Activated CD8-positive, alpha-beta T cell treated with anti-CD3 and anti-CD28 coated beads, Interleukin-2, amount 10 ng/mL, durations not matched to agents 7 days and 5 days (primary cell): ENCODE measurements at places on chromosomes 4 and X.

- DNase-seq, result no peak
These were observed 16.8 kb downstream of the ARHGAP6 start for GRCh38 chrX:11648705-11649519.

DNA sequence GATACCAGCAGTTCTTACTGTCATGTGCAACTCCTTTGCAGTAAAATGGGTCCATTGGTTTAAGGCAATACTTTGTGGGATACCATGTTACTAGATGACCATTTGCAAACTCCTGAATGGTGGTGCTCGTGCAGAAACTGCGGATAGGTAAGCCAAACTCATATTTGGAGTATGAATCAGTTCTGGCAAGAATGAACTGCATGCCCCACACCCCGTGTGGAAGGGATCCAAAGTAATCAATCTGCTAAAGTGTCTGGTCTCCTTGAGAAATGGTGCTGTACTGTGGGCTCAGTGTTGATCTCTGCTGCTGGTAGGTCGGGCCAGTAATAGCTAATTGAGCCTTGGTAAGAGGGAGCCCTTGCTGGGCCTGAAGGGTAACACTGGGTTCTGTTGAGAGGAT lies 4.2 kb upstream of the TAB3 start:
- no peak for DNase-seq

GRCh38 chrX:1599791-1600405 lies 8.5 kb downstream of the AKAP17A start:
- DNase-seq, result no peak

DNA sequence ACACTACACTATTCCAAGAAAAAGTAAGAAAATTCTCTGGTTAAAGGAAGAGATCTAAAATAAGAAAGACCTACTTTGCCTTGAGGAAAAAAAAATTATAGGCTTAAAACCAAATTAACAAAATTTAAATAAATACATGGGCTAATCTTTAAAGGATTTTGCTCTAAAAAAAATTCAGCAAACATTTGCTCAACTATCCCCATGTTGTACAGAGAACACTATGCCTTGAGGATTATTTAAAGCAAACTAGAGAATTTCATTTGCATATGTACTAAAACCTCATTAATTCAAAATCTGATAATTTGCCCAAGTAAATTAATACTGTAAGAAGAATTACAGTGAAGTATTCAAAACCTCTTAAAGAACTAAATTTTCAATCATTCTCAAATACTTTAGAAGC lies 71.6 kb upstream of the KCNIP4 start:
- no peak for DNase-seq

DNA sequence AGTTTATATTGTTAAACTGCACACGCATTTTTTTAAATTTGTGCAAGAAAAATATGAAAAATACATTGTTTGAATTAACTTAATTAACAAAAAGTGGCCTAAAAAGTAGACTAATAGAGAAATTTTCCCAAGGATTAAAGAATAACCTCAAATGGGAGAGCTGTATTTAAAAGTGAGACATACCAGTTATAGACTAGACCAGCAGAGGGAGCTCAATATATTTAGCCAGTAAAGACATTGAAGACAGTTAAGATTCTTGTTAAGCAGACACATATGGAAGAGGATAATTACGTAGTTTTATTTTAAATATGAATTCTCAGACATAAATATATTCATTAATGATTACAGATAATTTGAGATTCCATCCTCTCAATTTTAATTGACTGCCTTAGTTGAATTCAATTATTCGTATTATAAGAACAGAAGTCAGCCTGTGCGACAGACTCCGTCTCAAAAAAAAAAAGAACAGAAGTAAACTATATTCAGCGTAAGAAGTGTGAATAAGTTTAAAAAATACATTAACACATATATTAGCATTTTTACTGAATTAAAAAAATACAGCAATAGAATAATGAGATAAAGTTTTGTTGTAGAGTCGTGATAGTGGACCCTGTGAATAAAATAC lies 64.8 kb downstream of the GLRA3 start:
- no peak for DNase-seq

DNA sequence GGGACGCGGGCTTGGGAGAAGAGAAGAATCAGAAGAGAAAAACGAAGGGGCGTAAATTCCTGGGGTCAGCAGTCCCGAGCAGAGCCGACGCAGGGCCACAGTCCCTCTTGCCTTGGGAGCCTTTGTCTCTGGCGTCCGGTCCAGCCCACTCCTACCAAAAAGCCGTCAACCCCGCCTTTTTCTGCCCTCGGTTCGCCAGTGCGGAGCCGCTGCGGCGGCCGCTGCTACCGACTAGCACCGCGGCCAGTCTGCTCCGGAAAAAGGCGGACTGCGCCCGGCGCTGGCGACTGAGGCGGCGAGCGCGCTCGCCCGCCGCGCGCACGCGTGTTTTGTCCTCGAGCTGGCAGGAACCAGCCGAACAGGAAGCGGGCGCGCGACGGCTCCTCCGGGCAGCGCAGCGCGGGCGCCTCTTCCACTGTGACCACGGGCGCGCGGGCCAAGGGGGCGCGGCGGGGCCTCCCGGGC lies 502 bp downstream of the HNRNPDL start:
- peak; percentile 81 for DNase-seq

GRCh38 chr4:108916638-108917037 lies 153.8 kb upstream of the ETNPPL start:
- no peak for DNase-seq

DNA sequence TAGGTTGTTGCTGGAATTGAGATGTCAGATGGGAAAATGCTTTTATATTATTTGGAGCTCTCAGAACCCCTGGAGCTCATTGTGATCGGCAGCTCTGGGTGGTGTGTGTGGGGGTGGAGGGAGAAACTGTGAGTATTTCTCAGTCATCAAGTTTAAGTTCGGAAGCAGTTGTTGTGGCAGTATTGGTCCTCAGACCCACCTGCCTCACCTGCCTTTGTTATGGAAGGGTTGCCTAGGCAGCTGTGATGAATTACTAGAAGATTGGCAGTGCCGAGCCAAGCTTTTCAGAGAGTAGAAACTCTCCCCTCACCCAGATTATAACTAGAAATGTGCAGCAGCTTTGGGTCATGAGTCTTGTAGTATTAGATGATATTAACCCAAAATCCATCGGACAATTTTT lies 9.5 kb downstream of the IGSF1 start:
- DNase-seq, result no peak

GRCh38 chrX:72306851-72307645 lies 1.3 kb upstream of the CITED1 start:
- peak; percentile 20 for DNase-seq

DNA sequence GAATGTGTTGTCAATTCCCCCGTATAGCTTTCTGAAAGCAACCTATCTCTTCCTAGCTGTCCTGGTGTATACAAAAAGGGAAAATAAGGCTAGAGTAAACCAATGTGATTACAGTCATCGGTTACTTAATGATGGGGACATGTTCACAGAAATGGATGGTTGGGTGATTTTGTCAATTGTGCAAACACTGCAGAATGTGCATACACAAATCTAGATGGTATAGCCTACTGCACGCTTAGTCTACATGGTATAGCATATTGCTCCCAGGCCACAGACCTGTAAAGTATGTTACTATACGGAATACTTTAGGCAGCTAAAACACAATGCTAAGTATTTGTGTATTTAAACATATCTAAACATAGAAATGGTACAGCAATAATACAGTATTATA lies 5.1 kb downstream of the DTHD1 start:
- DNase-seq, result no peak

- no peak for DNase-seq
These were observed 32.2 kb downstream of the UNC5C start for GRCh38 chr4:95516528-95517017.

DNA sequence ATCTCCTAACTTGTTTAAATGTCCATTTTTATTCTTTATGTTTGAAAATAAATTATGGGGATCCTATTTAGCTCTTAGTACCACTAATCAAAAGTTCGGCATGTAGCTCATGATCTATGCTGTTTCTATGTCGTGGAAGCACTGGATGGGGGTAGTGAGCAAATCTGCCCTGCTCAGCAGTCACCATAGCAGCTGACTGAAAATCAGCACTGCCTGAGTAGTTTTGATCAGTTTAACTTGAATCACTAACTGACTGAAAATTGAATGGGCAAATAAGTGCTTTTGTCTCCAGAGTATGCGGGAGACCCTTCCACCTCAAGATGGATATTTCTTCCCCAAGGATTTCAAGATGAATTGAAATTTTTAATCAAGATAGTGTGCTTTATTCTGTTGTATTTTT lies 27.6 kb downstream of the NUDT6 start:
- DNase-seq, result no peak

DNA sequence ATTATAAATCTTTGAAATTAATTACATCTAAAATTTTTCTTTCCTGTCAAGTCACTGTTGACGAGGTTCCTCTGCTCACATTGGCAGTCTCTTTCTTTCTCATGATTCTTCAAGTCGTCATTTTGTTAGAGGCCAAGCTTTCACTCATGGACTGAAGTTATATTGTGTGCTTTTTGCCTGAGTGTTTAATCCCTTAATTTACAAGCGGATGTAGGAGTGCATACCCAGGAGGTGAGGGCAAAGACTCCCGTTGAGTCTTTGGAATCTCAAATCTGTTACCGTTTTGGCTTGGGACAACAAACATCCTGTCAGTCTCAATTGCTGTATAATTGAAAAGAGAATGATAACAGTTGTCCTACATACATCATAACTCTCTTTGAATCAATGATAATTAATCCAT lies 345.0 kb downstream of the TRIML1 start:
- DNase-seq, result no peak

DNA sequence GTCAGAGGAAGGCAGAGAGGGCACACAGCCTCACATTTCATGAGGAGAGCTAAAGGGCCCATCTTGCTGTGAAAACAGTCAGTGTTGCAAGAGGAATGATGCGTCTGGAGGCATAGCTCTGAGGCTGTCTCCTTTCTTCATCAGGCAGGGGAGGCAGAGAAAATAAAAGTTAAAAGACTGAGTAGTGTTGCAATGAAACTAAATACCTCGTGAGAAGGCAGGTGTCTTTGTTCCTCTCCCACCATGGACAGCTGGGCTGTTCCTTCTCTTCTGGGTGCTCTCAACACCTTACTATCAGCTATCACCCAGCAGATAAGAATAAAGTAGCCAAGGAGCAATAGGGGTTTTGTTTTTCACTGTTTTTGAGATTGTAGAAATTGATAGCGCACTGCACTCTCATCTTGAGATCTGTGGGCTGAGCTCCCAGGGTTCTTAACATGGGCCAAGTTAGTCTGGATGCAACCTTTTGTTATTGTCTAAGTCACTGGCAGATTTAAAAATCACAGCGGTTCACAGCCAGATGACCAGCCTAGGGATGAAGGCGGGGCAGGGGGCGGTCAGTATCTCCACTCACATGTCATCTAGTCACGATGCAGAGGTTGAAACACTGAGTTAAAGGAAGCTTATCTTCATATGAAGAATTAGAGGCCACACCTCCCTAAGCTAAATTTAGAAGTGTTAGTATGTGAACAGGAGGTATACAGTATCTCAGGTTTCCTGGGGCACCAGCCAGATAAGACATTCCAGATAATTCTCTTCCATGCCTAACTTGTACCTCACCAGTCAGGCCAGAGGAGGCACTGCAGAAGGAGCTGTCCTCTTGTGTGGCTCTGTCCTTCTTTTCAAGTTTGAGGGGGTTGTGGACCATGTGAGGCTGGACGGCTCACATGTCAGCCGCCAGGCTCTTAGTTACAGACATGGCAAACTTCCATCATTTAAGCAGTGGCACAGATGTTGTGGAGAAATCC lies 36.9 kb downstream of the PARM1 start:
- no peak for DNase-seq

DNA sequence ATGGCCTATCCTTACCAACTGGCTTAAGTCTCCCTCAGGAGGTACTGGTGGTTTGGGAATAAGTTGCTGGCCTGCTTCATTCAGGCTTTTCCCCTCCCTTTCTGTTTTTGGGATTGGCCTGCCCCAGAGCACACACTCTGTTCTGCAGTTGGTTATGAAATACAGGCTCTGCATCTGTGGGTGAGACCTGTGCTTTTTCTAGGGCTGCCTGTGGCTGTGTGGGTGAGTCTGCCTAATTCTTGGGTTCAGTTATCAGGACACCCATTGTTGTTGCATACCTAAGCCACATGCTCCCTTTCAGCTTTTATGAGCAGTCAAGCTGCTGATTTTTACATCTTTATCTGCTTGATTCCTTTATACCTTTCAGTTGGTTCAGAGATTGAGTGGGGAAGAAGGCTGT lies 19.0 kb upstream of the CWH43 start:
- no peak for DNase-seq

DNA sequence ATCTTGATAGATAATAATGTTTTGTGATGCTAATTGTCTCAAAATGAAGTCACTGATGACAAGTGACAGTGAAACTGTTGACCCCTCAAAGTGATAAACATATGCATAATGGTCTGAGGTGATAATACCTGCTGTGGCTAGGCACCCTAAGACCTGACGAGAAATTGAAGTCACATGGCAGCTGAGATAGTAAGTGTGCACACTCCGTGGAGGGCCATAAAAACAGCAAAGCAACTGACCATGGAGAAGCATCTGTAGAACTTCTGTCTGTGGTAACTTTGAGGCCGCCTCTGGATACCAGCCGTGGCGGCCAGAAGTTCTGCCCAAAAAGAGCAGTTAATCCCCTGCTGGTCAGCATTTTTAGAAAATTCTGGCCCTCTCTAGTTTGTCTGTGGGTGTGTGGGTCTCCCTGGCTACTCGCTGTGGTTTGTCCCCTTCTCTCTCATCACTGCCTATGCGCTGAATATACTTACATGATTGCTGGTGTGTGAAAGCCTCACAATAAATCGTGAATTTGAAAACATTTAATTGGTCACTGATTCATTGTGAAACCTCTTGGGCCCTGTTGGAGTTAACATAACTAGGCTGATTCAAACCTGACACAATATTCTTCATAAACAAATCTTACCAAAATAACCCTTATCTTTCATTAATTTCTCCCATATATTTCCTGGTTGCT lies 50.6 kb downstream of the CCDC149 start:
- DNase-seq, result no peak

- no peak for DNase-seq
These were observed 46.2 kb downstream of the PDS5A start for GRCh38 chr4:39931441-39931901.

DNA sequence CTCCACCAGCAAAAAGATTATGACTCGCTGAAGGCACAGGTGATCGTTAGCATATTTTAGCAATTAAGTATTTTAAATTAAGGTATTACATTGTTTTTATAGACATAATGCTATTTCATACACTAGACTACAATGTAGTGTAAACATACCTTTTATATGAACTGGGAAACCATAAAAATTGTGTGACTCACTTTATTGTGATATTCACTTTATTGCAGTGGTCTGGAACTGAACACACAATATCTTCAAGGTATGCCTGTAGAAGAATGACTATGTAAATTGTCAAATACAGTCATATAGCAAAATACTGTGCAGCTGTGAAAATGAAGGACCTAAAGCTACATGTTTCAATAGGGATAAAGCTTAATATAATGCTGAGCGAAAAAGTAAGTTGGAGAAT lies 26.6 kb upstream of the MAML3 start:
- DNase-seq, result no peak

- no peak for DNase-seq
These were observed 64.6 kb downstream of the KDM6A start for GRCh38 chrX:44937606-44938005.

DNA sequence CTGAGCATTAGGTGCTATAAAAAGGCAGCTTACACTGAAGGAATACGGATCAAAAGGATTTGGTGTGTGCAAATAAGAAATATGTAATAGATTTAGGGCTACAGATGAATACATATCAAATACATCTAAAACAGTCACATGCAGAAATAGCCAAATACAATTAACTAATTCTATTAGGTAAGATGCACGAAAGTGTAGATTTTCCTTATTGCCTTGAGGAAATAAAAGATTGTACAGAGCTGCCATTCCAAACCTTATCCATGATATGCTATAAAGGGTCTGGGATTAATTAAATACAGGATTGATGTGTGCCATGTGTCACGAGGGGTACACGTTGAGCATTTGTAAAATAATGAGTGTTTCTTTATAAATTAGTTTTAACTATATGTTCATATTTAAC lies 107.0 kb upstream of the ELOVL6 start:
- no peak for DNase-seq
